IgD-negative memory B cell (primary cell): ENCODE measurements at places on chromosomes 5 and 9. TPM values are rescaled to one million over a fixed set of nuclear protein-coding genes. Genes with fewer than 3 reads are reported as not detected.

The HTR4 gene
- not detected for polyA plus RNA-seq

The PCDHGB2 gene
- polyA plus RNA-seq: 0.21 TPM

The MEGF10 gene
- polyA plus RNA-seq: not detected

The NOXA1 gene
- 1.4 TPM for polyA plus RNA-seq

The STC2 gene
- not detected for polyA plus RNA-seq

The EQTN gene
- polyA plus RNA-seq: 0.35 TPM

The ADGRD2 gene
- not detected for polyA plus RNA-seq

The IGFBPL1 gene
- not detected for polyA plus RNA-seq

The NFIB gene
- not detected for polyA plus RNA-seq

The ENHO gene
- not detected for polyA plus RNA-seq
